Karpas-422 (cell line): ENCODE measurements at places on chromosomes 4 and X. TPM values are rescaled to one million over a fixed set of nuclear protein-coding genes. Genes with fewer than 3 reads are reported as not detected.

DNA sequence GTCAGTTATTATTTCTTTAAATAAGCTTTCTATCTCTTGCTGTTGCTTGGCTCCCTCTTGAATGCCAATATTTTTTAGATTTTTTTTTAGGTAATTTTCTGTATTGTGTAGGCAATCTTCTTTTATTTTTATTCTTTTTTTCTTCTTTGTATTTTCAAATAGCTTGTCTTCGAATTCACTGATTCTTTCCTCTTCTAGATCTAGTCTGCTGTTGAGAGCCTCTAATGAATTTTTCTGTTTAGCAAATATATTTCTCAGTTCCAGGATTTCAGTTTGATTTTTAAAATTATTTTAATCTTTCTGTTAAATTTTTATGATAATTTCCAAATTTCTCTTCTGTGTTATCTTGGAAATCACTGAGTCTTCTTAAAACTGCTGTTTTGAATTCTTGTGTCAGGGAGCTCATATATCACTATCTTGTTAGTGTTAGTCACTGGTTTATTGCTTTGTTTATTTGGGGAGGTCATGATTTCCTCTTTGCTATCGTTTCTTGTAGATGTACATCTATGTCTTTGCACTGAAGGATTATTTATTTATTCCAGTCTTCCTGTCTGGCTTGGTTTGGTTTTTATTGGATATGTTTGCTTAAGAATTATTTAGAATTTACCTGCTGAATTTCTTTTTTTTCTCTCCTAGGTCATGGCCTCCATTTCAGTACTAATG lies 39.9 kb upstream of the GPRIN3 start:
- no peak overlapping the region for H3K27ac ChIP-seq
- H3K4me3 ChIP-seq = no peak overlapping the region
- no peaks in the 10 kb centered on the region for H3K4me1 ChIP-seq
- H3K36me3 ChIP-seq = no peaks in the 10 kb centered on the region

DNA sequence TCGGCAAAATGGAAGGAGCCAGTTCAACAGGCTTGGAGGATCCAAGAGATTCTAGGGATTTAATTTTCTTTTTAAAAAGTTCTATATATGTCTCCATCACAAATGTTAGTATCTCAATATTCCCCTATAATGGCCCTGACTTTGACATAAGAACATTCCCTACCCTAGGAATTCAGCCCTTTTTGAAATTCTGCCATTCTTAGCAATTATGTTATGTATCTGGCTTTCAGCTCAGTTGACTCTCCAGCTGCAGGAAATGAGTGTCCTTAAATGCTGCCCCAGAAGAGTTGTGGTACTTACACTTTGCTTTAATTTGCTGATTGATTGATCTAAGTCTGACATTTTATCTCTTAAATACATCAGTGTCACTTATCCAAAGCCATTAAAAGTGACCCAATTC lies 1454.3 kb downstream of the FSTL5 start:
- no peaks in the 10 kb centered on the region for H3K4me1 ChIP-seq
- H3K4me3 ChIP-seq = no peak overlapping the region
- no peak overlapping the region for H3K27ac ChIP-seq

DNA sequence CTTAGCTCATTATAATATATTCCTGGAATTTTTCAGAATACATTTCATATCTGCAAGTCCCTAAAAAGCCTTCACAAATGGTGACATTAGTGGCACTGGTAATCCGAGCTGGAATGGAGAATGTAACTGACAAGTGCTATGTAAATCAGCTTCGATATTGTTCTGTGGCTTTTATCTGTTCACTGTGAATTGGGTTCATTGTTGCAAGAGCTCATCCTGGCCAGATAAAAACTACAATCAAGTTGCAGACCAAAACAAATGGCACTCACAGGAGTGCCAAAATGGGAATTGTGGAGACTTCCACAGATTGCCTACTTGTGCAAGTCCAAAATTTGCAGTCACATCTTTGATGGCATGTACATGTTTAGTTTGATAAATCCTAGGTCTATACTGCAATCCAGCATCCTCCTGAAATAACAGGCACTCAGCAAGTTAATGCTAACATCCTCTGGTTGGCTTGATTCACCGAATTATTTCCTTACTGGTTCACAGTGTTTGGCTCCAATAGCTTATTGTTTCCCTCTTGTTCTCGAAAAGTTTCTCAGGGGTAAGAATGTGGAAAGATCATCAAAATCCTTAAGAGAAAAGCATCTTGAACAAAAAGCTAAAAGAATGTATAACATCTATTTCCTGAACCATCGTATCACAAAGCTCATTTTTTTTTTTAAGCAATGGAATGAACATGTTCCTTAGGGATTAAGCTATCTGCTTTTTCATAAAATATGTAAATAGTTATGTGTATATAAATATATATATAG lies 904.9 kb downstream of the CENPC start:
- no peak overlapping the region for H3K27ac ChIP-seq
- H3K36me3 ChIP-seq = no peaks in the 10 kb centered on the region
- no peak overlapping the region for H3K4me3 ChIP-seq
- H3K27me3 ChIP-seq = no peaks in the 10 kb centered on the region

DNA sequence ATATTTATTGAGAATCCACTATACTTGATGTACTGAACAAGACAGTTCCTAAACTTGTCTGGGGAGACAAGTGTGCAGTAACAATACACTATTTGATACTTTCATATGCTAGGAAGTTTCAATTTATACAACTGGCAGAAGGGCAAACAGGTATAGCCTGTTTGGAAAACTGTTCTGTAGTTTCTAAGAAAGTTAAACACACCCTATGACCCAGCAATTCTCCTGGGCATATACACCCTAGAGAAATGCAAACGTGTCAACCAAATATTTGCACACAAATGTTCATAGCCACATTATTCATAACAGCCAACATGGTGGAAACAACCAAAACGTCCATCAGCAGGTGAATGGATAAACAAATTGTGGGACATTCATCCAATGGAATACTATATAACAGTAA lies 64.0 kb upstream of the BRS3 start:
- no peak overlapping the region for H3K4me3 ChIP-seq
- no peak for DNase-seq
- no peak overlapping the region for H3K27ac ChIP-seq
- no peaks in the 10 kb centered on the region for H3K4me1 ChIP-seq
- no peaks in the 10 kb centered on the region for H3K36me3 ChIP-seq

Gene KIT
- not detected in 2 replicates for total RNA-seq

DNA sequence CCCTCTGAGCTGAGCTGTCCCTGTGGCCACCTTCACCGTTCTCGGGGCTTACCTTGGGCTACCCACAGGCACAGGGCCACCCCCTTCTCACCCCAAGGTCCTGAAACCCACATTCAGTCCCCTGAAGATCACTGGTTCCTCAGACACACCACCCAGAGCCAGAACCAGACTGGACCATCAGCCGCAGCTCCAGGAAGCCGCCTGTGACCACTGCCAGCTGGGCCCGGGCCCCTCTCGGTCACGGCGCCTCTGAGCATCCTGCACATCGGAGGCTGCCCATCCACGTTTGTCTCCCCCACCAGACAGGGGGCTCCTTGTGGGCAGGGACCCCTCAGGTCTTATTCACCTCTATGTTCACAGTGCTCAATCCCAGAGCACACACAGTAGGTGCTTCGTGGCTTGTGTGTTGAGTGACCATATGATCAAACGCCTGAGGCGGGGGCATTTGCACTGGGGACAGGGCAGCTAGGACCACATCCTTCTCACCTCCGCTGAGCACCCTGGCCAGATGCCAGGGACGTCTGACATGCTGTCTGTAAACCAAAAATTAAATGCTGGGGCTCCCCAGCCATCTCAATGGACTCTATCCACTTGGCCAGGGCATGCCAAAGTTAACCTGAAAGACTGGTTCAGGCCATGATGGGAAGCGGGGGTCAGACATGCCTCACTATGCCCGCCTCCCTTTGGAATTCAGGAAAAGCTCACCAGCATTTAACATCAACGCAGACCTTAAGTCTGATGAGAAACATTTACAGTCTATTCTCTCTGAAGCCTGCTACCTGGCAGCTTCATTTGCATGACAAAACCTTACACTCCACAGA lies 109.4 kb upstream of the AFAP1 start:
- H3K4me1 ChIP-seq = peaks cover 7% of the 10 kb centered on the region
- no peak overlapping the region for H3K27ac ChIP-seq
- no peaks in the 10 kb centered on the region for H3K27me3 ChIP-seq
- H3K4me3 ChIP-seq = no peak overlapping the region
- no peak for DNase-seq

DNA sequence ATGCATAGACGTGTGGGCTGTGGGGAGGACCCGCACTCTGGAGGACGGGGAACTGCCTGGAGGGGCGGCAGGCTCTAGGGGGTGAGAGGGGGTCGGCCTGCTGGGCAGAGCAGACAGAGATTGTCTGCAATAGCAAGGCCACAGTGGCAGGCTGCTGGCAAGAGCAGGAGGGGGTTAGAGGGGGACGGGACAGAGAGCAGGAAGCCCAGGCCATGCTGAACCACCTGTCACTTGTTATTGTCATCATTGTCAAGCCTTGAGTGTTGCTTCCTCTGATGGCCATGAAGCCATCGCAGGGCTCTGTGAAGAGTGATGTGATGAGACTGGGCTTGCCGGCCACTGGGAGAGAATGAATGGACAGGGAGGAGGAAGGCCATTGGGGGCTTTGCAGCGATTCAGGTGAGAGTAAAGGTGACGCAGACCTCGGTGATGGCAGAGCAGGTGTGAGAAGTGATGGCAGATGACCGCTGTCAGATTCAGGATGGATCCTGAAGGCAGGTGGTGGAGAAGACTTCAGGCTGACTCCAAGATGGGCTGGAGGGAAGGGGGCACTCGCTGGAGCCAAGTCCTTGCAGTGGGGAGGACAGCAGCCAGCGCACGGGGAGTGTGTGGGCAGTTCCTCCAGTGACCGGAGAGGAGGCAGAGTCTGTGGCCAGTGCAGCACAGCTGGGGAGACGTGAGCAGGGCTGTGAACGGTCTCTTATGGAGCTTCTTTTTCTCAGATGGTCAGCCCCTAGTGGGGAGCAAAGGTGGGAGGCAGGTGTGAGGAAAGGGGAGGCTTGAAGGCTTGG lies 43.6 kb downstream of the HTT-AS start:
- DNase-seq = no peak
- H3K27me3 ChIP-seq = no peaks in the 10 kb centered on the region
- no peaks in the 10 kb centered on the region for H3K36me3 ChIP-seq
- no peak overlapping the region for H3K27ac ChIP-seq
- no peak overlapping the region for H3K4me3 ChIP-seq

Gene HNRNPD
- total RNA-seq = 50.7 and 64.1 TPM in 2 replicates

DNA sequence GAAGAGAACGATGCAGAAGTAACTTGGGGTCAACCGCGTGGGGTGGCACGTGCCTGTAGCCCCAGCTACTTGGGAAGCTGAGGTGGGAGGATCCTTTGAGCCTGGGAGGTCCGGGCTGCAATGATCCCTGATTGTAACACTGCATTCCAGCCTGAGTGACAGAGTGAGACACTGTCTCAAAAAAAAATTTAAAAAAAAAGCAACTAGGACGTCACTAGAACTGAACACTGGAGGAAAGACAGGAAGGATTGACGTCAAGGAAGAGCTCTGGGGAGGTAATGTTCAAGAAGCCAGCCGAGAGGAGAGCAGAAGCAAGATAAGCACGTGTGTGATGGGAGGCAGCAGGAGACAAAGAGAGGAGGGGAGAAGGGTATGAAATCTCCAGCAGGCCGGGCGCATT lies 28.7 kb downstream of the S100G start:
- no peaks in the 10 kb centered on the region for H3K4me1 ChIP-seq
- no peaks in the 10 kb centered on the region for H3K36me3 ChIP-seq
- no peaks in the 10 kb centered on the region for H3K27me3 ChIP-seq
- H3K4me3 ChIP-seq = no peak overlapping the region
- DNase-seq = no peak

DNA sequence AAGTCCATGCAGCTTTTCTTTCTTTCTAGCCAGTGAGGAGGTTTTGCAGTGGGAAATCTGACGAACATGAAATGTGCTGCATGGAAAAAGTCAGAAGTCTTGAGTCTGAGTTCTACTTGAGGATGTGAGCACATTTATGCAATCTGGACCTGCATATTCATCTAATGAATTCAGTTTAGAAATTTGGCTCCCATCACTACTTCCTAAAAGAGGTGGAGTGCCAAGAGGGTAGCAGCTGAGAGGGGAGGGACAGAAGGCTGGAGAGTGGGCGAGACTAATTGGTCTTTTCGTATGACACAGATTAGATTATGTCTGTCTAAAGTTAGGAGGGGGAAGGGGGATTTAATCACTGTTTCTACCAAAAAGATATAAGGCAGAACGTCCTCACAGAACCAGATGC lies 535.9 kb downstream of the IQCM start:
- H3K36me3 ChIP-seq = no peaks in the 10 kb centered on the region
- H3K27ac ChIP-seq = no peak overlapping the region
- no peak for DNase-seq
- no peaks in the 10 kb centered on the region for H3K4me1 ChIP-seq

- H3K4me3 ChIP-seq = no peak overlapping the region
- peaks cover 50% of the 10 kb centered on the region for H3K4me1 ChIP-seq
- DNase-seq = no peak
- H3K27ac ChIP-seq = no peak overlapping the region
- no peaks in the 10 kb centered on the region for H3K27me3 ChIP-seq
- no peaks in the 10 kb centered on the region for H3K36me3 ChIP-seq
These were observed 34.4 kb downstream of the TMSB4X start for GRCh38 chrX:13009273-13009672.

Gene HPRT1
- total RNA-seq = 17.1 and 52.2 TPM in 2 replicates

- no peaks in the 10 kb centered on the region for H3K4me1 ChIP-seq
- DNase-seq = no peak
- no peak overlapping the region for H3K4me3 ChIP-seq
- H3K27ac ChIP-seq = no peak overlapping the region
- no peaks in the 10 kb centered on the region for H3K27me3 ChIP-seq
- H3K36me3 ChIP-seq = 0 out of 2 replicates have a peak, but pooled peaks cover 3% of the 10 kb centered on the region
These were observed 11.3 kb downstream of the SNX12 start for GRCh38 chrX:71056867-71057266.

DNA sequence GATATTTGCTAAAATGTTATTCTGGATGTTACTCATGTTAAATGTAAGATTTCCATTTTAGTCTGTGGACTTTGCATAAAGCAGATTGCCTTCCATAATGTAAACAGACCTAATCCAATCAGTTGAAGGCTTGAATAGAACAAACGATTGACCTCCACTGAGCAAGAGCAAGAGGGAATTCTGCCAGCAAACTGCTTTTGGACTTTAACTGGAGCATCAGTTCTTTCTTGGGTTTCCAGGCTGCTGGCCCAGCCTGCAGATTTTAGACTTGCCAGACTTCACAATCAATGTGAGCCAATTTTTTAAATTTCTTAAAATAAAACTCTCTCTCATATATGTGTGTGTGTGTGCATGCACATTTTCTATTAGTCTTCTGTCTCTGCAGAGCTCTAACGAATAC lies 1248.8 kb downstream of the ADGRL3 start:
- H3K4me1 ChIP-seq = no peaks in the 10 kb centered on the region
- H3K36me3 ChIP-seq = no peaks in the 10 kb centered on the region
- H3K27ac ChIP-seq = no peak overlapping the region
- no peak for DNase-seq
- H3K4me3 ChIP-seq = no peak overlapping the region
